ENCODE measurements at places on chromosomes 7 and 10.

DNA sequence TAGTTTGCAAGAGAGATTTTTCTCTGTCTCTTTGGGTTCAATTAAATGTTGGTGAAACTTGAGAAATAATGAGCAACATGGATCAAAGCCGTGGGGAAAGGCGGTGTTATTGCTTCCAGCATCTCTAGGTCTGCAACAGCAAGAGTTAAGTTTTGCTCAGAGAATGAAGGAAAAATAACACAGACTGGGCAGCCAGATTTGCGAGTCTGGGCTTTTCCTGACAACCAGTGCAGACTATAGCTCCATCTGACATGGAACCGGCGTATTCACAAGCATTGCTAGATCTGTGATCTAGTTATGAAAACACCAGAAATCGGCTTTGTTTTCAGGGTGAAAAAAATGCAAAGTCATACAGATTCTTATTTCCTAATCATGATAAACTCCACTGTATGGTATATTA lies 110.4 kb downstream of the CAMK1D start:
- DNase-seq, result no peak

DNA sequence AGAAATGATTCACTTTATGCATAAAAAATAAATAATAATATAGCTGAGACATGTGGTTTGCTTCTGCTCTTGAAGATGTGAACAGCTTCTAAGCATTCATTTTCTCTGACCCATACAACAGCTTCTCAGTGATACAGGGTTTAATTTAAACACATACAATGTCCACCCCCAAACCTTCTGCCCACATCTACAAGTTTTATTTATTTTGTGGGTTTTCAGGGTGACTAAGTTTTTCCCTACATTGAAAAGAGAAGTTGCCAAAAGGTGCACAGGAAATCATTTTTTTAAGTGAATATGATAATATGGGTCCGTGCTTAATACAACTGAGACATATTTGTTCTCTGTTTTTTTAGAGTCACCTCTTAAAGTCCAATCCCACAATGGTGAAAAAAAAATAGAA lies 17.2 kb downstream of the INHBA start:
- no peak for DNase-seq

GRCh38 chr7:154871928-154872750 lies 130.8 kb downstream of the PAXIP1 start:
- DNase-seq, result no peak

GRCh38 chr7:50352282-50352681 lies 47.8 kb downstream of the IKZF1 start:
- DNase-seq, result no peak

Data from activated CD4-positive, alpha-beta T cell treated with anti-CD3 and anti-CD28 coated beads, Interleukin-2, amount 50 U/mL, for 48 hours (primary cell).